ELR (cell line): ENCODE measurements at places on chromosomes 7 and 10.

- DNase-seq: no peak
Measured at GRCh38 chr7:151186640-151187408, at the start of gene ASB10. Gene ASB10 (minus strand): TSS chr7:151187250. CDS start chr7:151187130, 120 bp downstream.

- DNase-seq: no peak
Measured at GRCh38 chr10:117094856-117095255, 43.2 kb downstream of the VAX1 start.

- no peak for DNase-seq
Measured at GRCh38 chr10:124713679-124714255, 30.4 kb downstream of the FAM53B start.

DNA sequence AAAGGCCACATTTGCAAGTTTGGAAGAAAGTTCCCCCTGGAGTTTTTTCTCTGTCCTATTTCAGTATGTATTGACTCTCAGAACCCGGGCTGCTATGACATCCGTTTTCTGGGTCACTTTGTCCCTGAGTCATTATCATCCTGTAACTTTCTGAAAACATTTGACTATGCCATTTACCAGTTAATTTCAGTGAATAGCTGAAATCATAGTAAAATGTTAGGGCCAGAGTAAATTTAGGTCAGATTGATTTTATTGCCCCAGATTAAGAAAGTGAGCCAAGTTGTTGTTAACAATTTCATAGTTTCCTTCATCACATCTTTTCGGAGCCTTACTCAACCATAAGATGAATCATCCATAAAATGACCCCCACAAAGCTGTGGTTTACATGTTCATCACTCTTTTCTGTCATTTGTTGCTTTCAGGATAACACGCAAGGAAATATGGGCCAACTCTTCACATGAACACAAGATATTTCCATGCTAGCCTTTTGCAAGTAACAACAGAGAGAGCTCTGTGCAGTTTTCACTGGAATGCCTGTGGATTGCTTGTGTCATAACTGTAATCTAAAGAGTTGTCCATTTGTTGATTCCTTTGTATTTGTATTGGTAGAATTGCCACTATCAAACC is 3.9 kb upstream of the MACC1 start:
- DNase-seq: peak; percentile 74

DNA sequence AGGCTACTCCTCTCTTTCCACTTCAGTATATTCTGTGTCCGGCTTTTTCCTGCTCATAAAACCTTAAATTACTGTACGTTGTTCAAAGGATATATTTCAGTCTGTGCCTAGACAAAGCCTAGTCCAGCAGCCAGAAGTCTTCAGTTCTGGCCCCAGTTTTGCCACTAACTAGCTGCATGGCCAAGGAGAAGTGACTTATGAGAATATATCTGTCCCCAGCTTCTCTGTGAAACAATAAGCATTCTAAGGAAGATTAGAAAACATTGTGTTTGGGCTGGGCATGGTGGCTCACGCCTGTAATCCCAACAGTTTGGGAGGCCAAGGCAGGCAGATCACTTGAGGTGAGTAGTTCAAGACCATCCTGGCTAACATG is 105.0 kb upstream of the HDAC9 start:
- no peak for DNase-seq
